OCI-LY7 (cell line): ENCODE measurements at places on chromosomes 4 and X.

DNA sequence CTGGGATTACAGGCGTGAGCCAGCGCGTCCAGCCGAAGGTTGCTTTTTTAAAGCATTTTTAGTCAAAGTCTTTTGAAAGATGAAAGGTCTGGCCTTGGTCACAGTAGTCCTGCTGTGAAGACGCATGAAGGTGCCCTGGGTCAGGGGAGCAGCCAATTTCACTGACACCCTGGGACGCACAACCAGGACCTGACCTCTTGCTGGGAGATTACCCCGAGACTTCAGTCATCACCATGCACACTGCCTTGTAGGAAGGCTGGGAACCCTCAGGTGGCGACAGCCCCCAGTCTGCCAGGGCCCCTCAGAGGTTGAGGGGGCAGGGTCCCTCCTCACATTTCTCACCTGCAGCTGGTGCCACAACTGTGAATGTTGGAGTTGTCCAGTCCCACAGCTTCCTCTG is 53.2 kb downstream of the CPLX1 start:
- DNase-seq, result no peak

- DNase-seq, result no peak
Measured at GRCh38 chr4:6076391-6076790, 58.2 kb upstream of the C4orf50 start.

- DNase-seq, result no peak
Measured at GRCh38 chr4:168741281-168742173, 244.7 kb downstream of the PALLD start.

GRCh38 chrX:99750721-99751120 is 659.4 kb downstream of the PCDH19 start:
- DNase-seq, result no peak

GRCh38 chrX:132088864-132089263 is 39.0 kb downstream of the FRMD7 start:
- no peak for DNase-seq
